ENCODE measurements at places on chromosomes 3 and 15.
A peak's percentile ranks its signal among the peaks of the same experiment; 100 is the strongest.

DNA sequence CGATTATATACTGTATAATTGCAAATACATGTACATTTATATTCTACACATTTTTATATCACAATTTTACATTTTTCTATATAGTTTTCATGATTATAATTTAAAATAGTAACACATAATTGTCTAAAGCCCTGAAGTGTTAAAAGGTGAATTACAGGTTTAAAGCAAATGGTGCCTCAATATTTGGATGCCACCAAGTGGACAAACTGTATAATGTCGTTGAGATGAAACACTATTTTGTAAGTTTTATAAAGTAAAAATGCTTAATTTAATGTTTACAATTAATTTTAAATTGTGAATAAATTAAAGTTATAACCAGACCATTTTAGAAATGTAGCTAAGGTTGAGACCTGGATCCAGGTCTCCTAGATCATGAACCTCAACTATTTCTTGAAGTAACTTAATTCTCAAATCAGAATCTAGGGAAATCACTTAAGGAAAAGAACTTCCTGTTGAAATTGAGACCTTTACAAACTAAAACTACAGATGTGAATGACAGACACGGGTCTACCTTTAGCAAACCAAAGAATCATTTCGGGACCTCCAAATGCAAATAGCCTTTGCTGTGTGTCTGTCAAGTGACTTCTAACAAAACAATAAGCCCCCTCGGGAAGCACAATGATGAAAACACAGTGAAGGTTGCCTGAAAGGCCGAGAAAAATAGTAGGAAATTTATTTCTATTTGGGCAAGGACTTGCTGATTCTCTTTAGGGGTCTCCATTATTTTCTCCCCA, 37.8 kb downstream of the EHHADH start:
- DNase-seq, result peak; percentile 48

GRCh38 chr3:53673722-53674350, 172.4 kb downstream of the CHDH start:
- no peak for DNase-seq

DNA sequence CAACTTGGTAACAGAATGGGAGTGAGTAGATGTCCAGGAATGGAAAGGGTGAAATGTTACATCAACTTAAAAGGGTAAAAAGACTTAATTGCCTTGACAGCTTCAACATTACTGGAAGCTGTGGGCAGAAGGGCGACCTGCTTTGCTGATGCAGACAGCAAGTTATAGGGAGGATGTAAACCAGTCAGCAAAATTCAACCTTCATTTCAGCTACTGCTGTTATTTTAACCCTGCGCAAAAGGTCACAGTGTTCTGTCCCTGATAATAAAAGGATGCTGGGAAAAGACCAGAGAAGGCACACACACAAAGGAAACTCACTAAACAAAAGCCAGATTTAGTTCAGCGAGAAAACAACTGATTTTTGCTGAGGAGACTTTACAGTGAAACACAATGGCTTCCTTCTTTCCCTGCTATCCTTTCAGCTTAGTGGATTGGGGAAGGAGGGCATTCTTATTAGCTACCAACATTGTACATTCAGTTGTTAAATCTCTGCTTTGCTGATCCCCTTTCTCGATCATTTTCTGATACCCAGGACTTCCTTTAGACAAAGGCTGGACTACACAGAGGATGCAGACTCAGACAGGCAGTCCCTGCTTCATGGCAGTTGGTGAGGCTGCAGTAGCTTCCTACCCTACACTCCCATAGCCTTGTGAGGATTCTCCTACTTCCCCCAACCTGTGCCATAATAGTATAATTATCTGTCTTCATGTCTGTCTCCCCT, 62.0 kb downstream of the P3H2 start:
- peak; percentile 51 for DNase-seq

DNA sequence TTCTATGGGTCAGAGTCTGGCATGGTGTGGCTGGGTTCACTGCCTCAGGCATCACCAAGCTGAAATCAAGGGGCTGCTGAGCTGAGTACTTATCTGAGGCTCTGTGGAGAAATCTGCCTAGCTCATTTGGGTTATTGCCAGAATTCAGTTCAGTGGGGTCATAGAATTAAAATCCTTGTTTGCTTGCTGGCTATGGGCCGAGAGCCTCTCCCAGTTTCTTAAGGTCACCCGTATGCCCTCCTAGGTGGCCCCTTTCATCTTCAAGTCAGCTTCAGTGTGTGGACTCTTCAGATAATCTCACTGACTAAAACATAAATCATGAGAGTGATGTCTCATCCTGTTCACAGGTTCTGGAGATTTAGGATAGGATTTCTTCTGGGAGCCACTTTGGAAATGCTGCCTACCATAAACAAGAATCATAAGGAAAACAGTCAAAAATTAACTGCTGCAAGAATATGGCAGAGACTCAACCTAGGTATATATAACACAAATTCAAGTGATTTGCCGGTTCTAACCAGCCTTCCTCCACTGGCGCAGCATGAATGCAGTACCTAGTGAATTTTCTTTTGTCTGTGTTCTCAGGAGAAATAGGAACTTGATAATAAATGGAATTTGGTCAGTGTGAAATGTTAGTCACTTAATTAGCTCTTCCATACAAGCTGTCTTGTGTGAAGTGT, 5.3 kb downstream of the CP start:
- peak; percentile 28 for DNase-seq

DNA sequence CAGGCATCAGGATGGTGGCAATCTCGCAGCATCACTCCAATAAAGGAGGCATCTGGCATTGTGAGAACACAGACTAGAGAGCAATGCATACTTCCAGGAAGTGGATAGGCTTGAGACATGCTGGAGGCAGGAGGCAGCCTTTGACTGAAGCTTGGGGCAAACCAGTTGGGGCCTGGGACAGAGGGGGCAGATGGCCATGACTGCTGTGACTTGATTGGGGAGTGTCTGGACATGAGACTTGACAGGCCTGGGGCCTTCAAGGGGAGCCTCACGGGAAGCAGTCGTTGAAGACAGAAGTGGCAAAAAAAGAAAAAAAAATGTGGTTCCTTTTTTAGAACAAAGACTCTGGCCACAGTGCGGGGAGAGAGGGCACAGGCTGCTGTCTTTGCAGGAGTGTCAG, 44.7 kb upstream of the CHRNA7 start:
- DNase-seq, result no peak

- DNase-seq, result no peak
Observed at GRCh38 chr3:43838877-43839276, 148.1 kb downstream of the ABHD5 start.

DNA sequence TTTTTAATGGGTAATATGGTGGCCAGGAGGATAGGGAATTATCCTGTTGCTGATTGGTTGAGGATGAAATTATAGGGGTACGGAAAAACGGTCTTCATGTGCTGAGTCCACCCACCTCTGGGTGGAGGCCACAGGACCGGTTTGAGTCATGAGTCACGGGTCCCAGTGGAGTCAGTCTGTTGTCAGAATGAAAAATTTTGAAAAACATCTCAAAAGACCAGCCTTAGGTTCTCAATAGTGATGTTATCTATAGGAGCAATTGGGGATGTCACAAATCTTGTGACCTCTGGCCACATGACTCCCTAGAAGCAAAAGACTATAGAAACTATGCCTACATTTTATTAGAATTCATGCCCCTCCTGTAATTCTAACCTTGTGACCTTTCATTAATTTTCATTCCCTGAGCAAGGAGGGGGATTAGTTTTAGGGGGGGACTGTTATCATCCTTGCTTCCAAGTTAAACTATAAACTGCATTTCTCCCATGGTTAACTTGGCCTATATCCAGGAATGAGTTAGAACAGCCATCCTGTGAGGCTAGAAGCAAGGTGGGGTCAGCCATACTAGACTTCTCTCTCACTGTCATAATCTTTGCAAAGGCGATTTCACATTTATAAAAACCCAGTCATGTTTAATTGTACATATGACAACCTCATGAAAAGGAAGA, 101.2 kb downstream of the TCF12 start:
- DNase-seq, result no peak

GRCh38 chr3:81105789-81106488, 655.5 kb downstream of the GBE1 start:
- peak; percentile 17 for DNase-seq

DNA sequence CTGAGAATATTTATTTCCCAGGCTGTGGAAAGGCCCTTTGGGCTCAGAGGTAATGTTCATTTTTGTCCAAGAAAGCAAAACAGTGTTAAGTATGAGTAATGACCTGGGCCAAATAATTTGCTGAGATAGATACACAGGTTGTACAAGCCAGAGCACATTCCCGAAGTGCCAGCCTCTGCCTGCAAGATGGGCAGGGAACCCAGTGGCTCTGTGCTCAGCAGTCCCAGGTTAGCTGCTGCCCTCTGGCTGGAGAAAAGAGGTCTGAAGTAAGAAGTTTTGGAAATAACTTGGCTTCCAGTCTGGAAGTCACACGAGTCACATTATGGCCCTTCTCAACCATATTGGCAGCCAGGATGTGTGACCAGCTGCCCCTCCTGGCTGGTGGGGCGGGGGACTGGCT, 20.2 kb downstream of the MYZAP start:
- DNase-seq, result peak; percentile 48

- DNase-seq, result peak; percentile 77
Observed at GRCh38 chr3:115766587-115767482, 143.5 kb downstream of the GAP43 start.

DNA sequence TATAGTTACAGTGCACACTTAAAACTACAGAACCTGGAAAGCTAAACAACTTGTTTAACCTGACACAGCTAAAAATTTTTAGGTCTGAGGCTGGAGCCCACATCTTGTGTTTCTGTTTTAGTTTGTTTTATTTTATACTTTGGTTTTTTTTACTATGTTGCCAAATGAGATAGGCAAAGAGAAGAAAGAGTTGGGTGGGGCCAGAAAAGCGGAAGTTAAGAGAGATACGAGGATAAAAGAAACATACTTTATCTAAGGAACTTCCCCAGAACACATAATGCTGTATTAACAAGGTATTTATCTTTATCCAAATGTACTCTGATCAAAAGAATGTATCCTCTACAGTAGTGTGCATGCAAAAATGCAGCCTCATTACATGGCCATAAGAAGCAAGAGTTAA, 1145.7 kb downstream of the EPHA3 start:
- DNase-seq, result no peak

DNA sequence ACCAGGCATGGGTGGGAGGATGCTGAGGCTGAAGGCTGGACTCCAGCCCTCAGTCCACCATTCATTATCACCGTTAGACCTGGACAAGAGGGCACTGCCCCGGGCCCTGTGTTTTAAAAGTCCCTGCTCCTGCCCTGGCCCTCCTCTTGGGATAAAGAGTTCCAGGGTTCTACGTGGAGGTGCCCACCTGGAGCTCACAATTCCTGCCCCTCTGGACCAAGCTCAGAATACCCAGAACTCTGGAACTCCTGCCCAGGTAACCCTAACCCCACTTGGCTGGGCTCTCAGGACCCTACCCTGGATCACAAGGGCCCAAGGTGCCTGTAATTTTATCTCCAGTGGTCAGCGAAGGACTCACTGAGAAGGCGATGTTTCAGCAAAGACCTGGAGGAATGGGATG, 1.2 kb downstream of the CALML4 start:
- no peak for DNase-seq

DNA sequence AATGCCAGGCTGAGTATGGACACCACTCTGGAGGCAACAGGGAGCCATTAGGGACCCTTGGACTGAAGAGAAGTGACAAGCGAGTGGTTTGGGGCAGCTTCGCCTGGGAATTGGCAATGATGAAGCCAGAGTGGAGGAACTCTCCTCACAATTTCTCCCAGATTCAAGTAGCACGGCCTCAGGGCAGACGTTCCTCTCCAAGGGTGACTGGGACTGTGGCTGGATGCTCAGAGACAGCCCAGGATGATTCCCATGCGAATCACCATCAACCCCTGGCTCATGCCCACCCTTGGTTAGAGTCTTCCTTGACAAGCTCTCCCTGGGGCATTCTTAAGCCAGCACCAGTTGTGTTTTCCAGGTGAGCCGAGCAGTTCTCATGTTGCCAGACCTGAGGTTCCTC, 16.3 kb upstream of the DOCK3 start:
- DNase-seq, result no peak

DNA sequence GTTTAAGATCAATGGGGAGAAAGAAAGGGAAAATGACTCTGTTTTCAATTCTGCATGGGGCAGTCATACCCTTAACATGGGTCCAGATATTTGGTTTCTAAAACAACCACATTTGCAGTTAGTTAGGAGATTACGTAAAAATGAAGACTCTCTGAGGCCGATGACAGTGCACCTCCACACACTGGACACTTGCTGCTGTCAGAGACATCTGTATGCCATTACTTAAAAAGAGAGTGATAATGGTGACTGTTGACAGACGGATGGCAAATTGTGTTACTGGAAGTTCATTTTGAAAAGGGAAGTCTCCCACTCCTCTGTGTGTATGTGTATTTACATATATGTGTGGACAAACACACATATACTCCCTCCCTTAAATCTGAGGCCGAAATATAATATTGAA, 304.5 kb upstream of the SEMA6D start:
- DNase-seq, result no peak

All from fibroblast of pulmonary artery (primary cell).